ENCODE measurements at places on chromosomes 7 and 10.
A peak's percentile ranks its signal among the peaks of the same experiment; 100 is the strongest.

DNA sequence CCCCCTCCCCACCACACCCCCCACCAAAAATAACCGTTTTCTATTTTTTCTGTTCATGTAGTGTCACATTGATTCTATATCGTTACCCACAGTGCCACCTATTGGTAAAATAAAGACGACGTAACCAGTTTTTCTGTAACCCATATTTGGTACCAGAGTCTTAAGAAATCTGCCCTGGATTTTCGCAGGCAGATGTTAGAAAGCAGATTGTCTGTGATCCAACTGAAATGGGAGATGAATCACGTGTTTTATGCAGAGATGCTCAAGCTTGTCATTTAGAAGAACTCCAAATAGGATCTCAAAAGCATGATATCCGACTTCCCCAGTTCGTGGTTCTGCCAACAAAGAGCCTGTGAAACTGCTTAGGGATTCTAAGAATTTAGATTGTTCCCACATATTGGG lies 261.1 kb upstream of the CSTF2T start:
- no peak for DNase-seq

DNA sequence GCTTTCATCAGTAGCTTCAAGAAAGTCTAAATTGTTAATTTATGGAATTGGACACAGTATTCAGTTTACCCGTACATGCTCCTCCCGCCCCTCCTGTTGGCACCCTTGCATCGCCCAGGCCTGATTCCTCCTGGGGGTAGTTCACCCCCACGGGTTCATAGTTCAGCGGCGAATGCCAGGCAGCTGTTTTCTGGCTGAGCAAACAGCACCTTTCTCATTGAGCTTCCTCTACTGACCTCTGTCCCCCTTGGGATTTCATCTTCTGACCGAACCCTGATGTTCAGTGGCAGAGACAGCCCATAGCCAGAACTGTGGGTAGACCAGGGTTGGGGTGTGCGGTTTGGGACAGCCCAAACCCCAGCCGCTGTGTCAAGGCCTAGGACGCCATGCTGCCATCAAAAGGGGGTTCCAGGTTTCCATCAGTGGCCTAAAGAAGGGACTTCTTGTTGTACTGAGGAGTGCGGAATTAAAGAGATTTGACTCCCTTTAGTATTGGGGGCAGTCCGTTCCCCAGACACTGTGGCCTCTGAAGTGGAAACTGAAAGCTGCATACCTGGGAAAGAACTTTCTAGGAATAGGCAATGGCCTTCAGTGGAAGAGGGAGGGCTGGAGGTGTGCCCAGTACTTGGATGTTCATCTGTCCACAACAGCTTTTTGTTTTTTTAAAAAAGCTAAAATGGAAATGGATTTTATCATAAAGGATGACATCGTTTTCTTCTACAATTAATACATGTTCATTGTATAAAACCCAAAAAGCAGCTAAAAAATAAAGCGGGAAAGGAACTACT lies 19.0 kb downstream of the MDH2 start:
- DNase-seq, result no peak

DNA sequence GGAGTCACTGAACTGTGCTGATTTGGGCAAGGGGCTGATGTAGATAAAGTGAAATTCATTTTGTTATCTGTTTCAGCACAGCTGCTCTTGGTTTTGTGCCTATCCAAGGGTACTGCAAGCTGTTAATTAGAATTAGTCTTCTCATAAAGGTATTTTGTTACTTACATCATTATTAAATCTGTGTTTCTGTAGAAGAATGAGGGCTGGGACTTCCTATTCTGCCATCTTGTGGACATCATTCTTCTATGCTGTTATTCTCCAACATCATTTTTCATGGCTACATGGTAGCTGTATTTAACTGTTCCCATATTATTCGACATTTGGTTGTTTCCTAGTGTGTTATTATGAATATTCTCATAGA lies 76.2 kb upstream of the CCDC71L start:
- no peak for DNase-seq

DNA sequence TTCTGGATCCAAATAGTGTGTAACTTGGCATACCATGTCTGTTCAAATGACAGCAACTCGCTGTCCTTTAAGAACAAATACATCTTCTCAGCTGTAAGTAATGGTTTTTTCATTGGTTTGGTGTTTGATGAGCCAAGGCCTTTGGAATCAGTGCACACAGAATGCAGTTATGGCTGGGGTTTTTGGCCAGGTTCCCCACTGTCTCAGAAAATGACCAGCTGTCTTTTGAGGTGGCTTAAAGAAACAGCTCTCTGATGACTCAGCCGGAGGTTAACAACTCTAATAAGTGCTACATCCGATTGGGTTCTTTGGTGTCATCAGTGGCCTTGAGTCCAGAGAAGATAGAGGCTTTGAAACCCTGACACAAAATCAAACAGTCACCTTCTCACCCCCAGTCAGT lies 688.4 kb downstream of the REEP3 start:
- DNase-seq, result no peak

- no peak for DNase-seq
These were observed 112.1 kb downstream of the PRKG1 start for GRCh38 chr10:51186361-51186760.

DNA sequence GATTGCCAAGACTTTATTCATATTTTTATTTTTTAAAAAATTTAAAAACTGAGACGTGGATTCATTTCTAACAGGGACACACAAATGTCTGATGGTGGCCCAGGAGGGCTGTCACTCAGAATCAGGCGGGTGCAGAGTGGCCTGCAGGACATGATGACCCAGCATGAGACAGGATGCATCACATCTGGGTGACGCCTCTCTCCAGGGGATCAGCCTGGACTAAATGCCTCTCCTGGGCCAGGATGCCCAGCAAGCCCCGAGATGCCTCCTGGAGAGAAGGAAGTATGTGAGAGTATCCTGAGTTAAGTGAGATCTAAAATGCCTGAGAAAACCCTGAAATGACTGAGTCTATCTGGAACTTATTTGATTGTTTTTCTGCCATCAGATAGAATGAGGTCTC lies 16.9 kb upstream of the MTURN start:
- DNase-seq, result no peak

DNA sequence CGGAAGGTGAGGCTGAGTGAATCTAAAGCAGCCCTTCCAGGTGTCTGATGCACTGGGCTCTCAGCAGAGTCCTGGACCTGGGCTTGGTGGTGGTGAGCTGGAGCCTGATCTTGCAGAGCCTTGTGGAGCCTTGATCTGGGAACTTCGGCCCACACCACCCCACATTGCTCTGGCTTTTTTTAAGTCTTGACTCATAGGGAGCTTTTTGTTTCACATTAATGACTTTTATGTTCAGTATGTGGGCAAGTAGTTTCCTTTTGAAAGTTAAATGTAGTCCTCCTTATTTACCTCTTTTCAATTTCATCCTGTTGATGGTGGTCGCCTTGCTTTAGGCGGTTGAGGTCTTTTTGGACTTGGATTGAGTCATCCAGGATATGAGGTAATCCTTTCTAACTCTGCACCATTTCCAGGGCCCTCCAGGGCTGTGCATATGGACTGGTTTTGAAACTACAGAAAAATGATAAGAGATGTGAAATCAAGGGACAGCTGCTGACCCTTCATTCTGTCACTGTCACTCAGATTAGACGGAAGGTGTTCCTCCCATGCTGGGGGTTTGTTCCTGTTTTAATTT lies 2.9 kb upstream of the NRAP start:
- DNase-seq, result no peak

DNA sequence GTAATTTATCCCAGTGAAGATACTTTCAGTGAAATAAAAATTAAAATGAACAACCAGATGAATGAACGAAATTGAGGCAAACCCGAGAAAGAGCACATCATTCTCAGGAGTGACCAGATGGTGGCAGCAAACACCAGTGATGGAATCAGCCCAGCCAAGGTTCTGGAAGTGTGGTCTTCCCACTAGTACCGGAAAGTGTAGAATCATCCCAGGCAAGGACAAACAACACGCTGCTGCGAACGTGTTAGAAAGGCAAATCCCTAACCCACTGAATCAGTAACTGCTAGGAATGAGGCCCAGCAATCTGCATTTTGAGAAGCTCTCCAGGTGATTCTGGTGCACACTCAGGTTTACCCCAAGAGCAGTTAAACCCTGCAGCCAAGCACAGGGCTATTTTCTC lies 15.5 kb upstream of the SLC18A3 start:
- no peak for DNase-seq

DNA sequence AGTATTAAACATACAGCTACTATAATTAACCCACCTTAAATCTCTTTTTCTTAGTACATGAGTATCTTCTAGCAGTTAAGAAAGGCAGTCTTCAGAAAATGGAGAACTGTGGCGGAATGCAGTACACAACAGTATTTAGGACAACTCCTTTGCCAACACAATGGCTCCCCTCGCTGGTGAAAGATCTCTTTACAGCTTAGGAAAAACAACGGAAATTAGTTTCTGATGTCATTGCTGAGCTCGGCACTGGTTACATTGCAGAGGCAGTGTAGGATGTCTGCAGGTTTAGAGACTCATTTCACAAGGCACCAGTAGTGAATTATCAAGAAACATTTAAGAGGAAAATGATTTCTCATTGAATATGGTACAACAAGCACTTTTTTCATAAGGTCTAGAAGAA lies 43.4 kb downstream of the GLRX3 start:
- DNase-seq, result no peak

- DNase-seq, result peak; percentile 4
These were observed 330.8 kb downstream of the PTEN start for GRCh38 chr10:88194041-88194887.

DNA sequence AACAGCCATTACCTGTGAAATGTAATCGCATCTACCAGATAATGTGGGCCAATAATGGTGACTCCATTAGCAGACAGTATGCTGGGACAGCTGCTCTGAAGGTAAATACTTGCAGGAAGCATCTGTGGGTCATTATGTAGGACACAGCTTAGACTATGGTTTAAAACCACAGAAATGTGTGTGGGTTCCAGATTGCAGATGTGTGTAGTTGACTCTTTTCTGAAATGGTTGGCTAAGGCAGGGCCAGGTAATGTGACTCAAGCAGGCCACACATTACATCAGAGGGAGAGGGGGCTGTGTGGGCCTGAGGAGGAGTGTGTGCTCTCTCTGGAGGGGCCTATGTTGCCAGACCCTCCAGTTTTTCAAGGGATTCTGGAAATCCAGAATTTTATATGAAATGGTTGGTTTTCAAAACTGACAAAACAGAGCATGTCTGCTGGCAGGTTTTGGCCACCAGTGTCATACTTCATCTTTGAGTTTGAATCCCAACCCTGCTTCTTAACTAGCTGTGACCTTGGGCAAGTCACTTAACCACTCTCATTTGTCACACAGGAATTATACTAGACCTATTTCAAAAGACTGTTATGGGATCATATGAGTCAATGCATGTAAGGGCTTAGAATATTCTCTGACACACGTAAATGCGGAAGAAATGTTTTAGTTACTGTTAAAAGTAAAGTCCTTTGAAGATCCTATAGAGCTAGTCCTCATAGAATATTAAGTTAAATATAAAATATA lies 64.5 kb downstream of the MCMBP start:
- no peak for DNase-seq

DNA sequence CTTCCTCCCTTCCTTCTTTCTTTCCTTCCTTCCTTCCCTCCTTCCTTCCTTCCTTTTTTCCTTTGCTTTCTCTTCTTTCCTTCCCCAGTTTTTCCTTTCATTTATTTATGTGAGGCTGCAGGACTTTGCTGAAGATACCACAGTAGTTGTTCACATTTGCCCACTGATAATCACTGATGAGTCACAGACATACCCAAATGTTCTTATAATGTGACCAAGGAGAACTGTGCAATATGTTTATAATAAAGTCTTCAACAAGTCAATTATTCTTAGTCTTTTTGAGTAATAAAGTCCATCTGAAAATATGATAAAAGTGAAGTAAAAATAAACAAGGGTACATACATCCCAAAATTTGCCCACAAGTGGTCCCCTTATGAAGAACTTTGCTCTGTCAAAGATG lies 159.7 kb downstream of the GNAI1 start:
- no peak for DNase-seq

GRCh38 chr7:22672846-22673680 lies 53.9 kb upstream of the IL6 start:
- no peak for DNase-seq

Measured in stimulated activated CD4-positive, alpha-beta T cell treated with anti-CD3 and anti-CD28 coated beads, Interleukin-4, amount 100 ng/mL, for 1 hour (primary cell).